ENCODE measurements at places on chromosomes 4 and X.
A peak's percentile ranks its signal among the peaks of the same experiment; 100 is the strongest.

DNA sequence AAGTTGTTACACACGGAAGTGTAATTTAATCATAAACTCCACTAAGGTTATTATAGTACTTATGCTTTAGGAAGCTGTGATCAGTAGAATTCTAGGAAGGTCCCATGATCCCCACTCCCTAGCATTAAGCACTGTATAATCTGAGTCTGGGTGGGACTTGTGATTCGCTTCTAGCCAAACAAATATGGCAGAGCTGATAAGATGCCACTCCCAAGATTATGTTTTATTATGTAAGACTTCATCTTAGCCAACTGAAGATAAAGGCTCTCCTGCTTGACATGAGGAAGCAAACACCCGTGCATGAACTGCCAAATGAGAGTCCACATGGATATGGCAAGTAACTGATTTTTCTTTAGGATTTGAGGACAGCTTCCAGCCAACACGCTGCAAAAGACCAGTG, 186.4 kb upstream of the NDST3 start:
- DNase-seq: no peak

DNA sequence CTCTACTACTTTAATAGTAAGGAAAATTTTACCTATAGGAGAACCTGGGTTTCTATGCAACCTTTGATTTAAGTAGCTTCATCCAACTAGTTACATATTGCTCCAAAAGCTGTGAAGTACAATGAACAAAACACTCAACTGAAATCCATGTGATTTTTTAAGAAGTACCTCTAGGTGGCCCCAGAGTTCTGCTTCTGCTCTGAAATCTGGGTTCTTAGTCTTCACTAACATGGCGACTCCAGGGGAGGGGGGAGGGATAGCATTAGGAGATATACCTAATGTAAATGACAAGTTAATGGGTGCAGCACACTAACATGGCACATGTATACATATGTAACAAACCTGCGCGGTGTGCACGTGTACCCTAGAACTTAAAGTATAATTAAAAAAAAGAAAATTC, 73.4 kb upstream of the MAGEB2 start:
- DNase-seq: peak; percentile 5

GRCh38 chr4:576991-577498, 950 bp upstream of the TMEM271 start:
- DNase-seq: no peak

DNA sequence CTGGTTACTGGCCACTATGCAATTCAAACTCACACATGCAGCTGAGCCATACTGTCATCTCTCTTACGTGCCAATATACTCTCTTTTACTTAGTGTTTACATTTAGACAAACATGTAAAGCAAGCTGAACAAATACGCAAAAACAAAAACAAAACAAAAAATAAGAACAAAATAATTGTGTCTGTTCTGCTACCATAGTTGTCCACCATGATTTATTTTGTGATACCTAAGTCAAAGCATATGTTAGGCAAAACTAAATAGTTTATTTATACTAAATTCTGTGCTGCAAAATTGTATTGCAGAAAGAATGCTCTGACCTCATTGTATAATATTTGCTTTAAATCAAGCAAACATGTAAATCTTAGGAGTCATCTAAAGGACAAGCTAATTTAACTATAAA, 943.2 kb upstream of the AGA start:
- DNase-seq: no peak

GRCh38 chrX:17374619-17375366, at the start of gene NHS:
TSS of gene NHS (plus strand) at chrX:17375200. CDS start at chrX:17375758, 558 bp downstream.
- DNase-seq: peak; percentile 46

- no peak for DNase-seq
Measured at GRCh38 chrX:111743316-111743715, 62.3 kb downstream of the ALG13 start.

DNA sequence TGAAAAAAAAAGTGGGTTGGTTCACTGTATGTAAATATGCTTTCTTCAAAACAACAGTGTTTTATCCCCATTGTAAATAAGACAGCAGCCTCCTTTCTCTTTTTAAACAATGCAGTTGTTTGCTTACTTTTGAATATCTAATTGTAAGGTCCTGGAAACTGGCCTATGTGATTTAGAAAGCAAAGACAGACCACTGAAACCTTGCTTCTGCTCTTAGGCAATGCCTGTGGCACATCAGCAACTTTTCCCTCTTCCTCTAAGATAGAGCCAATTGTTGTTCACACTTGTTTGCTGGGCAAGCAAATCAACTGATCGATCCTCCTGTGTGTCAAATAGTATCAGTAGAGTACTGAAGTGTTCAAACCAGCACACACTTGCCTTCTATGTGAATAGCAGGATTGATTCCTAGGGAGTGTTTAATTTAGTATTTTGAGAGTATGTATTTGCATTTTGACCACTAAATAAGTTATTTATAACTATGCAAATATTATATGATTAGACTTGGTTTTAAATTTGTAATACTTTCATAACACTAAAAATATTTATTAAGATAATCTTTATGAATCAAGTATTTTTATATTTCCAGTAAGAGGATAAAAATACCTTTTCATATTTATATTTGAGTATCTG, 55.4 kb upstream of the GRPR start:
- no peak for DNase-seq

DNA sequence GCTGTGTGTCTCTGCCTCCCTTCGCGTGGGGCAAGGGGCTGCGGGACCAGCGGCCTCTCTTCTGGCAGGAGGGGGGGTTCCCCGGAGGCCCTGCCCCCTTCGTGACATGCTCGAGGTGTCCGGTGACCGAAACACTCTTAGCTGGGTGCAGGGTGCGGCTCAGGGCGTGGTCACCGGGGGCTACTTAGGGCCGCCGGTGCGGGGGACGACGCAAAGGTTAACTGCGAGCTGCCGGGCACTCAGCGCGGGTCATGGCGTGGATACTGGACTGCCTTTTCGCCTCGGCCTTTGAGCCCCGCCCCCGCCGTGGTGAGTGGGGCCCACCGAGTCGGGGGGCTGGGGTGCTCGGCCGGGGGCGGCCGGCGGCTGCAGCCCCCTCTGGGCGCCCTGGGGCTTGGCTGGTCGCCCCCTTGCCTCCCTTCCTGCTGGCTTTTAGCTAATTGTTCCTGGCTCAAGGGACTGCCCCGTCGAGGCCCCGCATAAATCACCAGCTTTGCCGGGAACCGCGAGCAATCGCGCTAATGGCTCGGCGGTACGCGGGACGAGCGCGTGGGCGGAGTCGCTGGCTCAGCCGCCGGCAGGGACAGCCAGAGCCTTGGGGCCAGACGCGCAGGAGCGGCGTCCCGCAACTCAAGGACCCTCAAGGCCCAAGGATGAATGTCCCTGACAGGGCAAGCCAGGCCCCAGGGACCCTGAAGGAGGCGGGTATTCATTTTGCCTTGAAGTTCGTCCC, at the start of gene ARHGAP36:
ARHGAP36 (plus strand) TSS at position 211 of the 733 bp plus-strand sequence. CDS start 23,320 bp downstream, outside the sequence.
- DNase-seq: no peak

DNA sequence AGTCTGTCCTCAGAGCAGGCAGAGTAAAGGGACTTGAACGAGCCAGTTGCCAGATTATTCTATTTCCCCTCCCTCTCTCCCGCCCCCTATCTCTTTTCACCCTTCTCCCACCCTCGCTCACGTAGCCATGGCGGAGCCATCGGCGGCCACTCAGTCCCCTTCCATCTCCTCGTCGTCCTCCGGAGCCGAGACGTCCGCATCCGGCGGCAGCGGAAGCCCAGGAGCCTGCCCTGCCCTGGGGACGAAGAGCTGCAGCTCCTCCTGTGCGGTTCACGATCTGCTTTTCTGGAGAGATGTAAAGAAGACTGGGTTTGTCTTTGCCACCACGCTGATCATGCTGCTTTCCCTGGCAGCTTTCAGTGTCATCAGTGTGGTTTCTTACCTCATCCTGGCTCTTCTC, 106.2 kb upstream of the SMAD1 start:
- DNase-seq: no peak

GRCh38 chr4:8245884-8246833, 23.4 kb upstream of the HTRA3 start:
- DNase-seq: no peak

DNA sequence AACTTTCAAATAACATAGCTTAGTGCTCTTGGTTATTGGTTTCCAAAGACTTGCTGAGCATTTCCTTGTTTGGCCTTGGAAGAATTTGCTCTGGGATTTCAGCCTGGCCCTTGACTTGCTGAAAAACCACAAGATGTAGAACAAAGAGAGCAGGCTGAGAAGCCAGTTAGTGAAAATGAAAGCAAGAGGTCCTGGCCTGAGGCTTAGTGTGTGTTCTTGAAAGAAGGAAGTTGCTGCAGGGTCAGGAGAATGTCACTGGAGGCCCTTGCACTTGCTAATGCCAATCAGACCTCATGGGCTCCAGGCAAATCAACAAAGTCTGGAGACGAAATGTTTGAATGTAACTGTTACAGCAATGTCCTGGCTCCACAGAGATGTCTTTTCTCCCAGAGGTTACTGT, 79.4 kb downstream of the SYNPO2 start:
- no peak for DNase-seq

DNA sequence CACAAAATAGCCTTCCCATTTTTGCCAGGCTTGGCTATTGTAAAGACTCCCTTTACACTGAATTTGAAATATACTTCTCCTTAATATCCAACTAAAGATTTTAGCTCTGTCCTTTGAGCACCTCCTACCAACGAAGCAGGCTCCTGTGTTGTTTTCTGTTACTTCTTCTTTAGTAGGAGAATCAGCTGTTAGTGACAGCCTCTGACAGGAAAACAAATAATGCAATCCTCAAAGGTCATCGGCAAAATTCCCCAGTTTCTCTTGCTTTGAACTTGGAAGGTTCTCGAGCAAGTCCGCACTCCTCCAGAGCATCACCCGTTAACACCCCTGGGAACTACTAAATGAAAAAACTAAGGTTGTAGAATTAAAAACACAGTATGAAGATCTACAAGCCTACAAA, 66.9 kb downstream of the MANBA start:
- no peak for DNase-seq

DNA sequence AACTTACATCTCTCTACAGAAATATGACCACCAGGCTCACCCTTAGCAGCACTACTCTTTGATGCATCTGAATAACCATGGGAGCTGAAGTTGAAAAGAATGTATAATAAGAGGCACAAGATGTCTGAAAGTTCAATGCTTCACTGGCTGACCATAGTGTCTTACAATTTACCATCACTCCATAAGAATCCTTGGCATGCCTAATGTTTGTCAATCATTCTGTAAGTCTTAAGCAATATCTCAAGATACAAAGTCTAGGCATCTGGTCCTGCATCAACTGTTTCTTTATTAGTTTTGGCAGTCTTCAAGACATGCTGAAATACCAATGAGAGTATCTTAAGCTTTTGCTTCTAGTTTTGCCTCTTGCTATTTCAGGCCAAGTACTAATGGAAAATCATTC, 755.5 kb downstream of the STIM2 start:
- DNase-seq: no peak

DNA sequence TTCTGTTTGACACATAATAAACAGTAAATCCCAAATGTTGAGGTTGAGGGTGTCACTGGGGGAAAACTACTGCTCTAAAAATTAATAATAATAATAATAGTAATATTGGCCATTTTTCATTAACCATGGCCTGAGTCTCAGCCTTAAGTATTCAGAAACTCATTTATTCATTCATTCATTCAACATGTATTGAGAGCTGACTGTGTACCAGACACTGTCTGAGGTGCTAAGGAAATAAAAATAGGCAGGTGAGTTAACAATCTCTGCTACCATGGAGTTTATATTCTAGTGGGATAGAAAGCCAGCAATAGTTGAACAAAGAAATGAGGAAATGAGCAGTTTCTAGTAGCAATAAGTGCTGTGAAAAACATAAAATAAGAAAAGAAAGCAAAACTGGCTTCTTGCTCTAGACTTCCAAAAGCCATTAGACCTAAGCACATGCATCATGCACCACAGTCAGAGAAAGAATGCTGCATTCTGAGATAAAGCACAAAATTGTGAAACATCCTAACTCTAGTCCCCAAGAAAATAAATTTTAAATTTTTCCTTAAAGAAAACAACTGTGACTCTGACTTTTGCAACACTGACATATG, 278.7 kb downstream of the RCHY1 start:
- DNase-seq: no peak

GRCh38 chr4:68272860-68273259, 27.4 kb upstream of the TMPRSS11B start:
- DNase-seq: no peak

DNA sequence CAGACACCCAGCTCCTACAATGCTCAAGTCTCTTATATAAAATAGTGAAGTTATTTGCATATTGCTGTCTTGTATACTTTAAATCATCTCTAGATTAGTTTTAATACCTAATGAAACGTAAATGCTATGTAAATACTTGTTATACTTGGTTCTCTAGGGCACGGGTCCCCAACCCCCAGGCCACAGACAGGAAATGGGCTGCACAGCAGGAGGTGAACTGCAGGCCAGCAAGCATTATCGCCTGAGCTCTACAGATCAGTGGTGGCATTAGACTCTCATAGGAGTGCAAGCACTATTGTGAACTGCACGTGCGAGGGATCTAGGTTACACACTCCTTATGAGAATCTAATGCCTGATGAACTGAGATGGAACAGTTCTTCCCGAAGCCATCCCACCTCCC, 395.9 kb upstream of the EMCN start:
- DNase-seq: no peak

- DNase-seq: no peak
Measured at GRCh38 chrX:123753656-123754350, 21.0 kb upstream of the THOC2 start.

DNA sequence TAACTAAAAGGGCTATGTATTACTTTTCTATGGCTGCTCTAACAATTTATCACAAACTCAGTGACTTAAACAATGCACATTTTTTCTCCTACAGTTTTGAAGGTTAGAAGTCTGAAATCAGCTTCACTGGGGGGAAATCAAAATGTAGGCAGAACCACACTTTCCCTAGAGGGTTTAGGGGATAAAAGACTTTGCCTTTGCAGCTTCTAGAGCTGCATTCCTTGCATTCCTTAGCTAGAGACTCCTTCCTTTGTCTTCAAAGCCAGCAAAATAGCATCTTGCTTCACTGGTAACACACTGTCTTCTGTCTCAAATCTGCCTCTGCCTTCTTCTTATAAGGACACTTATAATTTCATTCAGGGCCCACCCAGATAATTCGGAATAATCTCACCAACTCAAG, 152.4 kb upstream of the SPIN4 start:
- DNase-seq: no peak

DNA sequence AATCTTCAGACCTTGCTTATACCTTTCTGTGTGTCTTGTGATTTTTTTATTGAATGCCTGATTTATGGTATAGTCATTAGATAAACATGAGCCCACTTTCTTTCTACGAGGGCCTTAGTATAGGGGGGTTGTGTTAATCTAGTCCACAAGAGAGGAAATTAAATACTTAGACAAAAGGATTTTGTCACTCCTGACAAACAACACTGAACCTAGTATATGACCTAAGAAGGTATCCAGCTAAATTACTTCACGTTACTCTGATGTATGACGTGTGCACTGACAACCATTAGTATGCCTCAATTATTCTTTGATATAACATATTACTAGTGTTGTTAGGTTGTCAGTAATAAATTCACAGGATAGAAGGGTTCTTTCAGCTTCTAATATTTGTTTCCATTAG, 2.8 kb upstream of the PRR27 start:
- DNase-seq: no peak

GRCh38 chr4:10181745-10182445, 65.3 kb upstream of the WDR1 start:
- no peak for DNase-seq
